ENCODE measurements at places on chromosomes 3 and 15.

DNA sequence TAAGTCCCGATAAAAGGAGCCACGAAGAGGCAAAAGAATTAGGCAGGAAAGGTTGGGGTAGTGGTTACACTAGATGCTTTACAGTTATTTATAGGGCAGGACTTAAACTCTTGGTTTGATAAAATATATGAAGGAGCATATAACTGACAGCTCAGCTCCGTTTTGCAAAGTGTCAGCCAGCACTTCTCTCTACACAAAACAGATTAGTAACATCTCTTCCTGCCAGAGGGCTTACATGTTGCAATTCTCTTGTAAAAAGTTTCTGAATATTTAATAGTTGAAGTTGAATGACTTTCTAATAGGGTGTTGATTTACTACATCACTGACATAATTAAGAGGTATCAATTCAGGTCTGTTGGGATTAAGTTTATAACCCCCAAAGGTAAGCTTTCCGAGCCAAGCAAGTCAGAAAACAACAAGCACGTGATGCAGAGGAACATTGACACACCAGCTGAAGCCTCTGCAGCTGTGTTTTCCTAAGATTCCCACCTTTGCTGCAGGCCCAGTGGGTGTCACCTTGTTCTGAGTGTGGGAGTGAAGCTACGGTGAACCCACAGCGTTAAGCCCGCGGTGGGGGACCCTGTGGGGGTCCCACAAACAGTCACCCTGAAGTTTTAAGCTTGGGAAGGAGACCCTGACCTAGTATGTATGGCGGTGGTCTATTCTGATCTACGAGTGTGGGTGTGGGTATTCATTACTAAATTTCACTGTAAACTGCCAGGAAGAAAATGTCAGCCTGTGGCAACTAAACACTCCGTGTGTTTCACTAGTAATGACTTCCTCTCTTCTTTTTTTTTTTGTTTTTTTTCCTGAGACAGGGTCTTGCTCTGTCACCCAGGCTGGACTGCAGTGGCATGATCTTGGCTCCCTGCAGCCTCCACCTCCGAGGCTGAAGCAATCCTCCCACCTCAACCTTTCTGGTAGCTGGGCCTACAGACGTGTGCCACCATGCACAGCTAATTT, 22.0 kb upstream of the ATP13A3 start:
- DNase-seq: no peak

GRCh38 chr15:57634290-57634689, 42.6 kb downstream of the MYZAP start:
- no peak for DNase-seq

DNA sequence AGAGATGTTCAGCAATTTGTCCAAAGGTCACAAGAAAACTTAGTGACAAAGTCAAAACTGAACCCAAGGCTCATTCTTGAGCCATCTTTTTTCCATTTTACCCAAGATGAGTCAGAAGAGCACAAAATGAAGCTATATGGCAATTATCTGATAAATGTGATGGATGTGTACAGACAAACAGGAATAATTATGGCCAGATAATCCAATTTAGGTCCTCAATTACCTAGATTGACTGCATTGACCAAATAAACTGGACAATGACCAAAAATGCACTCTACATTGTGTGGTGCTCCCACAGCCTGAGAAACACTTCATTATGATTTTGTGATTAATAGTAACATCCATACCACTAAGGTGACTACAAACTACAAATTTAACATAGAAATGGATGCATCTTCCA, 1105.8 kb downstream of the IGSF11 start:
- DNase-seq: no peak

- no peak for DNase-seq
Observed at GRCh38 chr3:11356269-11356668, 84.1 kb downstream of the ATG7 start.

DNA sequence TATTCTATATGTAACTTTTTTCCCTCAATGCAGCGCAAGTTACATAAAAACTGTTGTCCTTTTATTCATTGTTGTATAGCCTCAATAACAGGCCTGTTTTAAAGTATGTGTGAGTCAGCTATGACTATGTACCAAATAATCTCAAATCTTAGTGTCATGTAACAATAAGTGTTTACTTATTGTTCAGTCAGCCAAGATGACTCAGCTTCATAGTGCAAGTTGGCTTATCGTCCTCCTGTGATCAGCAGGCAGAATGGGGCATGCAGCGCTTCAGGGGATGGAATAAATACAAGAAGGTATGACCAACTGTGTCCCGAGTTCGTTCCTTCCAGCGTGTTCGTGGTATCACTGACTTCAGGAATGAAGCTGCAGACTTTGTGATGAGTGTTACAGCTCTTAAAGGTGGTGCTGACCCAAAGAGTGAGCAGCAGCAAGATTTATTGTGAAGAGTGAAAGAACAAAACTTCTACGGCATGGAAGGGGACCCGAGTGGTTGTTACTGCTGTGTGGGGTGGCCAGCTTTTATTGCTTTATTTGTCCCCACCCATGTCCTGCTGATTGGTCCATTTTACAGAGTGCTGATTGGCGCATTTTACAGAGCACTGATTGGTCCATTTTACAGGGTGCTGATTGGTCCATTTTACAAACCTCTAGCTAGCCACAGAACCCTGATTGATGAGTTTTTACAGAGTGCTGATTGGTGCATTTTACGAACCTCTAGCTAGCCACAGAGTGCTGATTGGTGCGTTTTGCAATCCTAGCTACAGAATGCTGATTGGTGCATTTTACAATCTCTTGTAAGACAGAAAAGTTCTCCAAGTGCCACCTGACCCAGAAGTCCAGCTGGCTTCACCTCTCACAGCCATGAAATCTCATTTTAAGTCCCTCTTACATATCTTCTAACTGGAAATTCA, 1016.0 kb downstream of the MCTP2 start:
- DNase-seq: no peak

GRCh38 chr15:38186507-38186906, 66.1 kb upstream of the SPRED1 start:
- DNase-seq: no peak

DNA sequence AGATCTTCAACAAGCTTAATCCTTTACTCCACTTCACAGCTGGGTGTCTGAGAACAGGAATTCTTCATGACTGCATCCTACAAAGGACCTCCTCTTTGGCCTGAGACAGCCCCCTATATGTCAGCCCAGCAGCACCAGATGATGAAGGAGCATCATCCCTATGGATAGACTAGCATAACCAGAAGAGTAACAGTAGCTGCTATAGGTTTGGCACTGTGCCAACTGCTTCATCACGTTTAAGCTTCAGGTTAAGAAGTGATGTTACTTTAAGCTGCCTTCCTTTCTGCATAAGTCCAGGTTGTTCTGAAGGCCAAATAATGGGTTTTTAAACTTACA, 50.6 kb downstream of the CMSS1 start:
- DNase-seq: no peak

DNA sequence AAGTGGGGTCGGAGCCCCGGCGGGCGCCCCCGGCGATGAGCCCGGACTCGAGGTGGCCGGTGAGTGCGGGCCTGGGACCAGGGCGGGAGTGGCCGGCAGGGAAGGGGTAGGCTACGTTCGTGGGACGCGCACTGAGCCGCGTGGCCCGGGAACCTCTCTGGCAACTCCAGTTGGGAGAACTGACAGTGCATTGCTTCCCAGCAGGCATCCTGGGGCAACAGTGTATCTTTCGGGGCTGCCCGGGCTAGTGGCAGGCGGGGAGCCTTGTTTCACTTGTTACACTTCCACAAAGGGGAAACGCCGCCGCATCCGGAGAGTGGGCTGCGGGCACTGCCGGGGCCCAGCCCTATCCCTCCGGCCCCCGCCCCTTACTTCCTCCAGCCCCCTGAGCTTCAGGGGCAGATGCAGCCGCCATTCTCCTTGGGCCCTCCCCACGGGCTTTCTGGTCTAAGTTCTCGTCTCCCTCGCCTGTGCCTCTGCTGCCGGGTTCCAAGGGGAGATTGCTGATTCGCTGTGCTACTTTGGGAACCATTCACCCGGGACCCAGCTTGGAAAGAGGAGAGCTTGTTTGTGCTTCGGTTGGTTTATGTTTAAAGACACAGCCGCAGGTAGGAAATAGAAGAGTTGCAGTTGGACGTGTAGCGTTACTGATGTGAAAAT, 675 bp downstream of the BRPF1 start:
- no peak for DNase-seq

- no peak for DNase-seq
Observed at GRCh38 chr3:136414476-136414875, 164.3 kb downstream of the PCCB start.

All from pons (tissue), 1 donor.